Stimulated activated CD8-positive, alpha-beta memory T cell treated with anti-CD3 and anti-CD28 coated beads, Interleukin-7, amount 100 ng/mL, for 1 hour (primary cell): ENCODE measurements at places on chromosomes 3 and 15.

- DNase-seq = no peak
Observed at GRCh38 chr3:64379221-64379620, 154.0 kb upstream of the PRICKLE2 start.

DNA sequence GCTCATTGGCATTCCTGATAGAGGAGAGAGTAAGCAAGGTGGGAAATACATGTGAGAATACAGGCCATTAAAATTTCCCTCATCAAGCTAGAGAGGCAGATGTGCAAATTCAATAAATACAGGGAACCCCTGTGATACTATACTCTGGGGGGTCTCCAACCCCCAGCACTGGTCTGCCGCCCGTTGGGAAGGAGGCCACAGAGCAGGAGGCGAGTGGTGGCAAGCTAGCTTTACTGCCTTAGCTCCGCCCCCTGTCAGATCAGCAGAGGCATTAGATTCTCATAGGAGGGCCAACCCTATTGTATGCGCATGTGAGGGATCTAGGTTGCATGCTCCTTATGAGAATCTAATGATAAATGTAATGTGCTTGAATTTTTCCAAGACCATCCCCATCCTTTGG is 97.1 kb upstream of the PLSCR5 start:
- DNase-seq = no peak

DNA sequence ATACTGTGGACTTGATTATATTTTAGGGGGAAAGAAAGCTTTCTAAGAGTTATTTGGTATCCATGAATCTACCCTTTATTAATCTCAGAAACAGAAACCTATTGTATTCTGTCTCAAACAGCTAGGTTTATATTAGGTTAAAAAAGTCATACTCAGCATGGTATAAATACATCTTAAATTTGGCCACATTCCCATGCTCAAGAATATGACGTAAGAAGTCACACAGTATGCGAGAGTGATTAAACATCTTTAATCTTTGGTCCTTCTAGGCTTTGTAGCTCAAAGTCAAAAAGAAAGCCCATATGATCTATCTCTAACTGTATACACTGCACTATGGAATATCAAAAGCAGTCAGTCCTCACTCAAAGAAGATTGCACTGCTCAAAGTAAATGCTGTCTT is 131.4 kb downstream of the EPHA3 start:
- no peak for DNase-seq

DNA sequence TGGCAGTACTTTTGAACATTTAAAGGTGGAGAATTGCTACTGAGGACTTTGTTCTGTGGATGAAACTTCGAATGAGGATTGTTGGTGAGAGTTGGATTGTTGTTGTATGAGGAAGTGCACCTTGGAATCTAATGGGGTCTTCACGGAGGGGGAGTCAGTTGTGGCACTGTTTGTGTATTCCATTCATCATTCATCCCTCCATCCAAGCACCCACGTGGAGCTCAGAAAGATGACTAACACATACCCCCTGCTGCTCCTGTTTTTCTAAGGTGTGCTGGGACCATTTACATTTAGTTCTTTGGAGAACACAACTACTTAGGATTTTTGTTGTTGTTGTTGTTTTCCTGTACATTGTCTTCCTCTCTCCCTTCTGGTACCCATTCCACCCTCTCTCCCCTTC is 122.6 kb downstream of the IGF1R start:
- no peak for DNase-seq

GRCh38 chr3:17580901-17581300 is 161.5 kb downstream of the TBC1D5 start:
- no peak for DNase-seq

DNA sequence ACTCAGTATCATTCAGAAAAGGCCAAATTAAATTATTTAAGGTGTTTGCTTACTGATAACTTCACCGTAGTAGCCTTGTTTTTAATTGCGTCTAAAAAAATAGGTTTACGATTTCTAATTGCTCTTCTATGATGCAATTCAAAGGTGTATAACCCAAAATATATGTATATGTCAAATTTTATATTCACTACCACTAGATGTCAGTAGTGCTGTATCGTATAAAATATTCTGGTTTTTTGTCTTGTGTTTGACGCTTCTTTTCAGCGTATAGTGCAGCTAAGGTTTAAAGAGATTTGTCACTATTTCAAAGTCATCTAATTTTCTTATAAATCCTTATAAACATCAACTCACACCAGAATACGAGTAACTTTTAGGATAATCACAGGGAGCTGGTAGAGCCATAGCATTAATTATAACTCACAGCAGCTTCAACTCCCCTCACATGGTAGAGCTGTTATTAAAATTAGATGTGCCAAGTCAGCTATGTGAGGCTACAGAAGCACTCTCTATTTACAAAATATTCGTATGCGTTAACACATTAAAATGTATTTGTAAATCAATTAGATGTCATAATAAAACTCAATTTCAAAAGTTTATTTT is 3.5 kb downstream of the PFN2 start:
- DNase-seq = no peak

DNA sequence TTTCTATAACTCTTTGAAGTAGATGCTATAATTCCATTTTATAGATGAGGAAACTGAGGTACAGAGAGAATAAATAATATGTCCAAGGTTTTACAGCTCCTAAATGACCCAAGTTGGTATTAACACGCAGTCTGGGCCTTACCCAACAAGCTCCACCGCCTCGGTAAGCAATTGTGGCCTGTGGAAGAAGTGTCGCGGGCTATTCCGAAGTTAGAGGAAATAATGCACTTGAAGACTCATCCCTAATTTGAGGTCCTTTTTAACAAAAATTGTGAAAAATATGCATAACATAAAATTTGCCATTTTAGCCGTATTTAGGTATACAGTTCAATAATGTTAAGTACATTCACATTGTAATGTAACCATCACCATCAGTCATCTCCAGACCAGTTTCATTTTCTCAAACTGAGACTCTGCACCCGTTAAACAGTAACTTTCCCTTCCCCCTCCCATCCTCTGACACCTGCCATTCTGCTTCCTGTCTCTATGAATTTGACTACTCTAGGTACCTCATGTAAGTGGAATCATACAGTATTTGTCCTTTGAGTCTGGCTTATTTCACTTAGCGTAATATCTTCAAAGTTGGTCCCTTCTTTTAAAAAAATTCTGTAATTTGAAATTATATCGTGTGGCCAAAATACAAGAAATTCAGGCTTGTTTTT is 18.2 kb downstream of the IDH3A start:
- no peak for DNase-seq

- DNase-seq = no peak
Observed at GRCh38 chr3:52379610-52380009, 63.5 kb downstream of the DNAH1 start.

DNA sequence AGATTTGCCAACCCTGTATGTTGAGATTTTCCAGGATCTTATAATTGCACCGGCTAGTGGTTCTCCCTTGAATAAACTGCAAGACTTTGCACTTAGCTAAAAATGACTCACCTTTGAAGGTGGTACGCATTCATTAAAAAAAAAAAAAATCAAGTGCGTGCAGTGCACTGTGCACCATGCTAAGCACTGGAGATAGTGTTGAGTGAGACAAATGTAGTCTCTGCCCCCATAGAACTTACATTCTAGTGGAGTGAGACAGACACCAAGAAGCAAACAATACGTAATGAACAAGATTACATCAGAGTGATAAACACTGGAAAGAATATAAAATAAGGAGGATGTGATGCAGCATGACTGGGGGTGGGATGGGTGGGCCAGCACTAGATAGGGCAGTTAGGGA is 69.4 kb downstream of the ITPR1 start:
- DNase-seq = no peak

- no peak for DNase-seq
Observed at GRCh38 chr15:27723821-27724220, 375.3 kb downstream of the OCA2 start.

DNA sequence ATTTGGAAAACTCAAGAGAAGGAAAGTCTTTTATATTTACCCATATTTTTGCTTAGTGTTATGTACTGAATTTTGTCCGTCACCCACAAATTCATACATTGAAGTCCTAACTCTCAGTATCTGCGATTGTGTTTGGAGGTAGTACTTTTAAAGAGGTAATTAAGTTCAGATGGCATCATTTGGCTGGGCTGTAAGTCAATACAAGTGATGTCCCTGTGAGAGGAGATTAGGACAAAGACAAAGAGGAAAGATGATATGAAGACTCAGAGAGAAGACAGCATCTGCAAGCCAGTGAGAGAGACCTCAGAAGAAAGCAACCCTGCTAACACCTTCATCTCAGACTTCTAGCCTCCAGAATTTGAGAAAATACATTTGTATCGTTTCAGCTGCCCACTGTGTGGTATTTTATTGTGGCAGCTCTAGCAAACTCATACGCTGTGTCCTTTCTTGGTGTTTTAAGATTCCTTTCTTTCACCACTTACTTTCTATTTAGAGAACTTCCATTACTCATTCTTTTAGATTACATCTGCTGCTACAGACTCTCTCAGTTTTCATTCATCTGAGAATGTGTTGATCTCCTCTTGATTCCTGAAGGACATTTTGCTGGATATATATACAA is 17.0 kb downstream of the LRCH3 start:
- DNase-seq = no peak

DNA sequence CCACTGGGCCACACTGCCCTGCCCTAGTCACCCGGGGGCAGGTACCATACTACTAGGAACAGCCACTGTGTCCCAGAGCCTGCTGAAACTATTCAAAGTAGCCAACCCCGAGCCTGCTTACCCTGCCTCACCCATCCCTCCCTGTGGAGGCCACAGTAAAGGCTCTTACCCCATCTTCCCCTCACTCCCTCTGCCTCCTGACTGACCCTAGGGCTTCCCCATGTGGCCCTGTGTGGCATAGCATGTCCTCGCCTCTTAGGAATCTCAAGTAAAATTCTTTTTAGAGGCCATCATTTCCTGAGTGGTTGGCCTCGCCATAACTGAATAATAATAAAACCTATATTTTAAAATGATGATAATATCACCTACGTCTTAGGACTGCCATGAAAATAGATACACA is 112.2 kb upstream of the SLC6A11 start:
- no peak for DNase-seq

DNA sequence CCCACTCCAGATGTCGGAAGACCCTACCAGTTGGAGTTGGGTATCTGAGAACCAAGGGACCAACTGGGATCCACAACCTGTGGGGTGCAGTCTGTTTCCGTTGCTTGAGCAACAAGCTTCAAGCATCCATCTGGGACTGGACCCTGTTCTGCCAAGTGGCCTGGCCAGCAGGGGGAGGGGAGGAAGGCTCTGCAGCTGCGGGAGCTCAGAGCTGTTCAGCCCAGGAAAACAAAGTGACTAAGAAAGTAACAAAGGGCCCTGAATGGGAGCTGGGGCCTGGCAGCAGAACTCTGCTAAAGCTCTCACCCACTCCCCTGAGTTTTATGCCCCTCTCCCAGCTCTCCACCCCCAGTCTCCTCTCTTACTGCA is 2.7 kb downstream of the TYRO3 start:
- DNase-seq = no peak

- DNase-seq = no peak
Observed at GRCh38 chr15:91259077-91259476, 159.0 kb downstream of the SV2B start.

- no peak for DNase-seq
Observed at GRCh38 chr3:52530918-52531826, 2.5 kb downstream of the NT5DC2 start.

DNA sequence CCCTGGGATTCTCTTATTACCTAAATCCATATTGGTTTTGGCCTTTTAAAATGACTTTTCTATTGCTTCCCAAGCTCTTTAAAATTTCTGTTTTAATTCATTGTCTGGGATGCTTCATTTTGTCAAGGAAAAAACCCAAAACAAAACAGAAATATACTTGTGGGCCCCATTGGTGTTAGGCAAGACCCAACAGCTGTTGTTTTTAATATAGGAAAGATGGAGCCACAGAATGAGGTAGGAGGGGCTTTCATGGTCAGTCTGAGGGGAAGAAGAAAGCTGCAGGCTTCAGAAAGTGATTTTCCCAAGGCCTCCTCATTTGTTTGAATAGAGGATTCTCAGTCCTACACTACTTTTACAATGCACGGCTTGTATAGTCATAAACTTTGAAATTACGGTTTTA is 180.5 kb downstream of the MCTP2 start:
- no peak for DNase-seq

GRCh38 chr15:45224621-45225217 is 27.3 kb upstream of the SLC28A2 start:
- no peak for DNase-seq

- peak; percentile 42 for DNase-seq
Observed at GRCh38 chr15:38652998-38653397, 88.4 kb upstream of the RASGRP1 start.

DNA sequence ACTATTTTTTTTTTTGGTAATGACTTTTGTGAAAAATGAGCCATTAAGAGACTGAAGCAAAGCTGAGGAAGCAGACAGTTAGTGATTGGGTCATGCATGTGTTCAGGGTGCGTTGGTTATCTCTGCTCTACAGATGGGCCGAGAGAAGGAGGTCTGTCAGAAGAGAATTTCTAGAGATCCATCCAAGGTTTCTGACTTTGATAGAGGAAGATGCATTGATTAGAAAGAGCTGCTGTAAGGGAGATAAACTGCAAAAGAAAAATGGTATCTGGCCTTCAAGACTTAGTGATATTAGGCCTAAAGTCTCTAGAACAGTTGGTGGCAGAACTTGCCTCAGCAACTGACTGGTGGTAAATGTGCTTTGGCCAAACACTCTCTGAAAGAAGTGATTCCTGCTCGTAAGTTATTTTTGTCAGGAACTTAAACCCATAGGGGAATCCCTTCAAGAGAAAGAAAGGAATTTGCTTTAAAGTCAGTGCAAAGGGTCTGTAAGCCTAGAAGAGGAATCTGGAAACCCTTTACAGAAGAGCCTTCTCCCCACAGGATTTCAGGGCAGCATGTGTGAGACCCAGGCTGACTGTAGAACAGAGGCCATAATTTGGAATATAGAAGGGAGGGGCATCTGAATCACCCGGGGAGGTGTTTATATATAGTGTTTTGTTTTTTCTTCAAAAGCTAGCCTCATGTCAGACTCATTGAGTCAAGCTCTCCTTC is 67.8 kb downstream of the OPA1 start:
- DNase-seq = no peak

DNA sequence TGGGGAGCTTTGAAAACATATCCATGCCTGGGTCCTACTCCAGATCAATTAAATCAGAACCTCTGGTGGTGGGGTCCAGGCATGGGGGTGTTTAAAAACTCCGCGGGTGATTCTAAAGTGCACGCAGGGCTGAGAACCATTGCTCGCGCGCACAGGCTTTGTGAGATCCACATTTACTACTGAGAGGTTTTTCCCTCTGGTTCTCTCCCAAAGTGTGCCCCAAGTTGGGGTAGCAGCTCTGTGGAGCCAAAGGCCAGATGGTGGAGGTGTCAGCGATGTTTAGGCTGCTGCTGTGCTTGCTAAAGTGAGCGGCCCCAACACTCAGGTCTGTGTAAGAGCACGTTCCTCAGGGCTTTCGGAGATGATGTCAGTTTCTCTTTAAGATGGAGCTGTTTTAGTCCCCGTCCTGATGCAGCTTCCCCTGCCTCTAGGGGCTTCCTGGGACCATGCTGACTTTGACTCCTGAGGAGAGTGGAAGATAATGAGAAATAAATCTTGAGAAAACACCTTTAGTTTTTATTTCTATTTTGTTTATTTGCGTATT is 13.4 kb upstream of the MAGEF1 start:
- DNase-seq = no peak

GRCh38 chr15:28904003-28904402 is 18.2 kb downstream of the APBA2 start:
- no peak for DNase-seq

- DNase-seq = no peak
Observed at GRCh38 chr15:44058126-44058525, 136.9 kb downstream of the FRMD5 start.
